AG04450 (cell line): ENCODE measurements at places on chromosomes 12 and 14. TPM values are rescaled to one million over a fixed set of nuclear protein-coding genes. Genes with fewer than 3 reads are reported as not detected.

The ZFC3H1 gene
- 38.4 and 55.5 TPM in 2 replicates for polyA plus RNA-seq

- no peak for DNase-seq
These were observed 74.3 kb downstream of the MOK start for GRCh38 chr14:102230481-102231210.

- no peak for DNase-seq
These were observed 184.9 kb downstream of the ITPR2 start for GRCh38 chr12:26648066-26648465.

DNA sequence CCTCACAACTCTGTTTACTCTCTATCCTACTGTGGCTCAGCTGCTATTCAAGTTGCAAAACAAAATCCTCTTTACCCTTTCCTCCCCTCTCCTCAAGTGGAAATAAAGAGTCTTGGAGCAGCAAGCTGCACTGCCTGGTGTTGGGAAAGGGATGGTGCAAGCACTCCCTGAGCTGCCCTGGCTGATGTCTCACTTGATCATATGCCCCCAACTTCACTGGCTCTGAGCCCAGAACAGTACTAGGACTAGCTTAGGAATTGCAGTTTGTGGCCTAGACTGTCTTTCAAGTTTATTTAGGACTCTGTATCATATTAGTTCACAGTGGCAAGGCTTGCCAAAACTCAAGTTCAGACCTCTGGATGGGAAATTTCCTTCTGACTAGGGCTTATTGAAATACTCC, 1683.8 kb upstream of the SEL1L start:
- DNase-seq = peak; percentile 87

DNA sequence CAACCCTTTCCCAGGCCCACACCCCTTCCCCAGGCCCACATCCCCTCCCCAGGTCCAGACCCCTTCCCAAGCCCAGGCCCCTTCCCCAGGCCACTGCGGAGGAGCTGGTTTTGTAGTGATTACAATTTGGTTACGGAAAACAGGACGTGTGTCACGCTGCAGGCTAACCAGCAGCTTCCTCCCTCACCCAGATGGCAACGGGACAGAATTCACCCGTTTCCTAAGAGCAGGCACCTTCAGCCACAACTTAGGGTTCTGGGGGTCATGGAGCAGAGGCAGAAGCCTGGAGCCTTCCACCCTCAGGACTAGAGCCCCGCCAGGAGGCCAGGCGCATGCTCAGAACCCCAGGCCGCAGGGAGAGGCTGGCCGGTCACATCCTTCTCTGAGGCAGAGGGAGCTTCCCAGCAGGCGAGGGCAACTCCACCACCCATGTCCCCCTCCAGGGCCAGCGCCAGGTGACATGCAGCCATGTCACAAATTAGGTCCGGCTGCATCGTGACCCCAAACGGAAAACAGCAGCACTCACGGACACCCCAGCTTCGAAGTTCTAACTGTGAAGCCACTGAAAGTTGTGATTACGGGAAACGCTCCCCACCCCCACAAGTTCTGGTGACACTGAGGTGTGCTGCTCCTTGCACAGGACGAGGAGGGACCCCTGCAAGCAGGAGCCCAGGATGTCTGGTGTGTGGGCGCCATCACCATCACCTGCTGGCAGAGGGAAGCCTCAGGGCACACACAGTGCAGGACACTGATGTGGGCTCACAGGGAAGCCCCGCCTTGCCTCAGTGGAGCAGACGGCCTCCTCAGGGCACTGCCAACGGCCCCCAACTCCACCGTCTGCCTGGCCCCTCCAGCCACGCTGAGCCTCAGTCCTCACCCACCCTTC, 7.7 kb downstream of the BRF1 start:
- no peak for DNase-seq

- DNase-seq = no peak
These were observed 43.0 kb upstream of the FUT8 start for GRCh38 chr14:65369560-65369959.

- DNase-seq = no peak
These were observed 783.8 kb downstream of the VRK1 start for GRCh38 chr14:97581016-97581415.

DNA sequence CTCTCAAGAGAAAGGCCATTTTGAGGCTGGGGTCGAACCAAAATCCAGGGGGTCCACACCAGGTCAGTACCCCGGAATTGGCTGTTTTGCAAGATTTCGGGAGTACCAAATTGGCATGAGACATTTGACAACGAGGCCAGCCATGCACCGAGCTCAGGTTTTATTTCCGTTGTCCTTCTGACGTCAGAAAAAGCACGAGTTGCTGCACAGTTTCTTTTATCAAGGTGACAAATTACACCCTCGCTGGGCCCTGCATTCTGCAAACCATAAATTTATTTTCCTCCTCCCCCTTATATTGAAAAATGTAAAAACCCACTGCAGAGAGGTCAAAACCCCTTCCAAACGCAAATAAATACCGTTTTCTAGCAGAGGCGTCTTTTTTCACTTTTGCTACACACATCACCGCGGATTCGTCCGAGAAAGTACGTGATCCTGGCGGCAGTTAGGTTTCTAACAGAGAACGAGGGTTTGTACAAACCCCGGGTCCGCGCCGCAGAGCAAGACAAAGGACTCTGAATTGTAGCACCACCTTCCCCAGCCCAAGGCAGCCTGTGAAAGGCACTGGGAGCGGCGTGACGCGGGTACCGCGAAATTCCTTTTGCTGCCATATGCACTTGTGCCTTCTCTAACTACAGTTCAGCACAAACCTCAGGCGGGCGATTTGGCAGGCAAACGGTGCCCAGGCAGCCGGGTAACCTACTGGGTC, 1.8 kb downstream of the SLC38A1 start:
- DNase-seq = no peak

DNA sequence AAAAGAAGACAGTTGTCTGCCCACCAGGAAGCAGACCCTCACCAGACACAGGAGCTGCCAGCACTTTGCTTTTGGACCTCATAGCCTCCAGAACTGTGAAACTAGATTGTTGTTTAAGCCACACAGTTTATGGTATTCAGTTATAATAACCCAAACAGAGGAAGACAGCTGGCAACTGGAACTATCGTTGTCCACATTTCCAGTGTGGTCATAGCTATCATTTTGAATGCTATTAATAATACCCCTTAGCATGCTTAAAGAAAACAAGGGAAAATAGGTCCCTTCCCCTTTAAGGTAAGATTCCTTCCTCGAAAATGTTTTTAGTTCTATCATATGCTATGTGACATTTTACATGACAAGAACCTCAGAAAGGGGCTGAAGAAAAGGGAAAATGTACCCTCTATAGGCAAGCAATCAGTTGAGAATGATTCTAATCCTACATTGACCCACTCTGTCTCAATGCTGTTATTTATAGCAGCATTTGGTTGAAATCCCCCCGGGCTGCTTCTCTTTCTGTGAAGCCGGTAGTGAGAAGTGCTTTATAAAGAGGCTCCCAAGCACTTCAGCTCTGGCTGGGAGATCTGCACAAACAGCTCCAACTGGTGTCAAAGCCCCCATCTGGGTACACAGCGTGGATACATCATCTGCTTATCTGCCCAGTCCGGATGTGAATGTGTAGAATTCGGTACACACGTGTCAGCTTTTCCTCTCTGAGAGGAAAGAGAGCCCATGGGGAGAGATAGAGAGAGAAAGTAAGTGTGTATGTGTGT, 221.2 kb upstream of the FLRT2 start:
- no peak for DNase-seq
